Left renal pelvis (tissue), 4 donors: ENCODE measurements at places on chromosomes 4 and X.

- DNase-seq: no peak
These were observed 12.6 kb upstream of the GABRE start for GRCh38 chrX:151987108-151987507.

GRCh38 chrX:30483996-30484395 lies 93.6 kb downstream of the TASL start:
- DNase-seq: no peak

DNA sequence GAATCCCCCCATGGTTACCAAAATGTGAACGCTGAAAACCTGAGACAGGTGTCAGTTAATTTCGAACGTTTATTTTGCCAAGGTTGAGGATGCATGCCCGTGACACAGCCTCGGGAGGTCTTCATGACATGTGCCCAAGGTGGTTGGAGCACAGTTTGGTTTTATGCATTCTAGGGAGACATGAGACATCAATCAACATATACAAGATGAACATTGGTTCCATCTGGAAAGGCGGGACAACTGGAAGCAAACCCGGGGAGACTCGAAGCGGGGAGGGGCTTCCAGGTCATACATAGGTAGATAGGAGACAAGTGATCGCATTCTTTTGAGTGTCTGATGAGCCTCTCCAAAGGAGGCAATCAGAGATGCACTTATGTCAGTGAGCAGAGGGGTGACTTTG lies 11.0 kb upstream of the SH3BP2 start:
- no peak for DNase-seq

GRCh38 chrX:132652871-132653270 lies 164.0 kb upstream of the MBNL3 start:
- DNase-seq: no peak

DNA sequence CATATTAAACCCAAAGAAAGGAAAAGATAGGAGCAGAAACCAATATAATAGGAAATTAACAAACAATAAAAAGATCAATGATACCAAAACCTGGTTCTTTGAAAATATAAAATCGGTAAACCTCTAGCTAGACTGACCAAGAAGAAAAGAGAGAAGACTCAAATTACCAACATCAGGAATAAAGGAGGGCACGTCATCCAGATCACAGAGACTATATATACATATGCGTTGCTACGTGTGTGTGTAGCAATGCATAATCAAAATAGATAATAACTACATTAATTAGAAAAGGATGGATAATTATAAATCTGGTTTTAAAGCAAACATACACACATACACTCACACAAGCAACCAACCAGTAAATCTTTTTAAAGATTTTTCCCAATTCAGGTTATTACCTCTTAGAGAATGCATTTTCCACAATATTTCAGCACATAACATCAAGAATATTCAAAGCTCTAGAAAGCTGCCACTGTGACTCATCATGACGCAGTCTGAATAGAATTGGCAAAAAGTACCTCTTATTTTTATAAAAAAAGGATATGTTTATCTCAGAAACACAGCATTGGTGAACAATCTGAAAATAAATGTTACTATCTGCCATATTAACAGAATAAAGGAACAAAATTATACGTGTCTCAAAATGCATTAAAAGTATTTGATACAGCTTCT lies 41.4 kb upstream of the USP9X start:
- no peak for DNase-seq

DNA sequence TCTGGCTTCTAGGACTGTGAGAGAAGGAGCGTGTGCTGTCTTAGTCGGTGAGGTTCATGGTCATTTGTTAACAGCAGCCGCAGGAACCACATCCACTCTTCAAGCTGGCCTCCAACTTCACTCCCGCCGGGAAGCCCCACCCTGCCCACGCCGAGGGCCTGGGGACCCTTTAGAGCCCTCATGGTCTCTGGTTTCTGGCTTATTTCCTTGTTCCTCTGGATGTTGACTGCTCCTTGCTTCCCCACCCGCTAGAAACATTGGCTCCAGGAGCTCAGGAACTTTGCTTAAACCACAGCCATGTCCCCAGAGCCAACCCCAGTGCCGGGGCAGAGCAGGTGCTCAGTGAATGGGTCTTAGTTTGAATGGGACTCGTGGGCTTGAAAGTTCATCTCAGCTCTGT lies 40.8 kb downstream of the HTRA3 start:
- DNase-seq: no peak

DNA sequence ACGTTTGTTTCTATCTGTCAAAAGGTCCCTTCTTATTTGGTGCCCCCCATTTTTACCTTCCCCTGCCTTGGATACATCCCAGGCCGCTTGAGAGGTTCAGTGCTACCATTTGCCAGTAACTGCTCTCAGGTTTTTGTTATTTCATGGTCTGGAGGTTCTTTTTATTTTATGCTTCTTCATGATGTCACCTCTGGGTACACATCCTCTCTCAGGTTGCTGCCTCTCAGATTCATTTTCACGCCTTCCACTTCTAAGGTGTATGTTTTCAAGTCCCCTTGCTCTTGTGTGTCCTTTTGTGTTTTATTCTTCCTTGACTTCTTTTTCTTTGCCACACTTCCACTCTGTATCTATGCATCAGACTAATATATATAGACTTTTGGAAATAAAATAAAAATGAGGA lies 640.1 kb upstream of the AADAT start:
- DNase-seq: no peak

GRCh38 chr4:67861513-67861912 lies 22.3 kb downstream of the TMPRSS11D start:
- no peak for DNase-seq

DNA sequence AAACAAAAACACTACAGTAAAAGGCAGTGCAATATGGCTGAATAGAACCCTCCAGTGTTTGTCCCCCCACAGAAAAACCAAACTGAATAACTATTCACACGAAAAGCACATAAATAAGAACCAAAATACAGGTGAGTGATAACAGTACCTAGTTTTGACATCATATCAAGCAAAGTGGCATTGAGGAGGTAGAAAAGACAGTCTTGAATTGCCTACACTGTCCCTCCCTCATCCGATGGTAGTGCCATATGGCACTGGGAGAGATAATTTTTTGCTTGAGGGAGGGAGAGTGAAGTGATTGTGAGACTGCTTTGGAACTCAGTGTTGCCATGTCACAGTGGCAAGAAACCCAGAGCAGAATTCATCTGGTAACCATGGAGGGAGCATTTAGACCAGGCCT lies 99.2 kb downstream of the GPR174 start:
- no peak for DNase-seq

DNA sequence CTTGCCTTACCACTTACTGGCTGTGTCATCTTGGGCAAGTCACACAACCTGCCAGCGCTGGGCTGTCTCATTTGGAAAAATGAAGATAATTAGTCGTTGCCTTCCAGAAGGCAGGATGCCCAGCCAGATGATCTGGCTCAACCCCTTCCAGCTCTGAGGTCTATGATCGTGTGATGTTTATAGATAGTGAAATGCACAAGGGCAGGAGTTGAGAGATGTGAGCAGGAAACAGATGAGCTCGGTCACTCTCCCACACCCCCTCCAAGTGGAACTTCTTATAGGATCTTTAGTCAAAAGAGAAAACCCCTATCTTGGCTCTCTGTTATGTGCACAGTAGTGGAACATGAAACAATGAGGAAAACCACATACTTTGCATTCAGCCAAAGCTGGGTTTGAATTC lies 336.8 kb upstream of the PPARGC1A start:
- DNase-seq: no peak
